Activated CD8-positive, alpha-beta T cell treated with anti-CD3 and anti-CD28 coated beads for 36 hours (primary cell): ENCODE measurements at places on chromosomes 6 and 20. TPM values are rescaled to one million over a fixed set of nuclear protein-coding genes. Genes with fewer than 3 reads are reported as not detected.

DNA sequence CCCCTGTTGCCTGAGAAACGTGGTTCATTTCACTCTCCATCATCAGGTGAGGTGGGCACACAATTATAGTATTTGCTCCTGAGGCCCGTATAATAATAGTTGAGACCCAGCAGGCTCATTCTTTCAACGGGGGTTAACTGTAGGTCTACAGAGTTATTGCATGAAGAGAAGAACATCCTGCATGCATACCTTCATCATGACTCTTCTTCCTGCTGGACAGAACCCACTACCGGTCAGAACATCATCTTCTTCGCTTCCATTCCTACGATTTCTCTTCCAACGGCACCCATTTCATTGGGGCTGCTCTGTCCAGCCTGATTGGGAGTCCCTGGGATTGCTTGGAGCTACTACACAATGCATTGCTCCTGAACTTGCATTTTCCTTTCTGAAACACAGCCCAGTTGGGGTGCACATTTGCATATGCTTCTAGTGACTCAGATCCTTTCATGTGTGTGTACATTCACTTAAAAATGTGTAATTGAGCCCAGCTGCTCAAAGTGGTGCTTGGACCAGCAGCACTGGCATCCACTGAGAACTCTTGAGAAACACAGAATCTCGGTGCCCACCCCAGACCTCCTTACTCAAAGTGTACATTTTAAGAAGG, 57.4 kb downstream of the SLC24A3 start:
- peaks cover 3% of the 10 kb centered on the region for H3K27me3 ChIP-seq
- H3K4me3 ChIP-seq: no peak overlapping the region

- H3K27me3 ChIP-seq: peaks cover 25% of the 10 kb centered on the region
- no peak overlapping the region for H3K27ac ChIP-seq
- no peak overlapping the region for H3K4me3 ChIP-seq
- peaks cover 27% of the 10 kb centered on the region for H3K4me1 ChIP-seq
These were observed 33.4 kb upstream of the IL17A start for GRCh38 chr6:52152711-52153160.

DNA sequence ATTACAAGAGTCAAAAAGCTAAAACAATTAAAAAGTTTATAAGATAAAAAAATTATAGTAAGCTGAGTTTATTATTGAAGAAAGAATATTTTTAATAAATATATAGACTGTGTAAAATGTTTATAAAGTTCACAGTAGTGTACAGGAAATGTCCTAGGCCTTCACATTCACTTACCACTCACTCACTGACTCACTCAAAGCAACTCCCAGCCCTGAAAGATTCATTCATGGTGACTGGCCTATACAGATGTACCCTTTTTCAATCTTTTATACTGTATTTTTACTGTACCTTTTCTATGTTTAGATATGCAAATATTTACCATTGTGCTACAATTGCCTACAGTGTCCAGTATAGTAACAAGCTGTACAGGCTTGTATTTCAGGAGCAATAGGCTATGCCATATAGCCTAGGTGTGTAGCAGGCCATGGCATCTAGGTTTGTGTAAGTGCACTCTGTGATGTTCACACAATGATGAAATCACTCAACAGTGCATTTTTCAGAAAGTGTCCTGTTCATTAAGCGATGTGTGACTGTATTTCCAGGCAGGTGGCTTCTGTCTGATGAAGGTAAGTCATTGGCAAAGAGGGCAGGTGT, 130.2 kb downstream of the BTBD3 start:
- peaks cover 2% of the 10 kb centered on the region for H3K4me1 ChIP-seq
- no peaks in the 10 kb centered on the region for H3K36me3 ChIP-seq
- H3K27me3 ChIP-seq: no peaks in the 10 kb centered on the region
- no peak for DNase-seq

The IYD gene
- not detected for total RNA-seq

- no peaks in the 10 kb centered on the region for H3K4me1 ChIP-seq
- H3K36me3 ChIP-seq: no peaks in the 10 kb centered on the region
These were observed 541.3 kb upstream of the MARCKS start for GRCh38 chr6:113315879-113316278.

The FIG4 gene
- 13.1 TPM for total RNA-seq

DNA sequence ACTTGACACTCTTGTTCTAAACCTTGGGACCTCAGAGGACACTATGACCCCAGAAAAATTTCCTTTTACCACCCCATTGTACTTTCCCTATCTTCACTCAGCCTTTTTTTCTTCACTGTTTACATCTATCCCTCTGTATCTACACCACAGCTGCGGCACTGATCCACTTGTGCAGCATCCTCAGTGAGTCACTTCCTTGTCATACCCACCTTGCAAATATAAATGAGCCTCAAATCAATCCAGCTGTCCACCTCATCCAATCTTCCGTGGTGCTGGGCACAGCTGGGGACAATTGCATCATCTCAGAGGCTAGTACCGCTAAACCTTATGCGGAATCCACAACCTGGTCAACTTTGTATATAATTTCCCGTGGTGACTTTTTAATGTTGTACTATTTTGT, 710.5 kb downstream of the QKI start:
- no peak for DNase-seq
- no peak overlapping the region for H3K27ac ChIP-seq
- no peaks in the 10 kb centered on the region for H3K4me1 ChIP-seq
- H3K4me3 ChIP-seq: no peak overlapping the region
- H3K36me3 ChIP-seq: no peaks in the 10 kb centered on the region
- H3K27me3 ChIP-seq: no peaks in the 10 kb centered on the region

DNA sequence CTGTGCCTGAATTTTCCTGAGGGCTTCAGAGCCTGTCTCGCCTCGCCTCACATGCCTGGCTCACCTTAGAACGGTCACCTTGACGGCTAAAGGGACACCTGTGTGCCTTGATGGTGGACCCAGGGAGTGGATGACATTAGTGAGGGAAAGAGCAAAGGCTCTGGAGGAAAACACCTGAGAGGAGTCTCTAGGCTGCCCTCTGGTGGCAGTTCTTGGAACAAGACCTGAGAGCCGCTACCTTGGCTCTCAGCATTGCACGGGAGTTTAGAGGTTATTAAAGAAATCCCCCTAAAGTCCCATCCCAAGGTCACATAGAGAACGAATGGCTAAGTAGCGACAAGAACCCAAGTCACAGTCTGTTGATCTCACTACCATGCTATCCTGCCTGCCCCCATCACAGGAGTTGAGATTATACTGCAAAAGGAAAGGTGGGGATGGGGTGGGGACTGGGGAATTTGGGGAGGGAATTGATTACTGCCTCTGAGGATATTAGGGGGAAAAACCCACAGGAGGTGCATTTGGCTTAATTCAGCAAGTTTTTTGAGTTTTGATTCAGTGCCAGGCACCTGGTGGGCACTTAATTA, 7.9 kb upstream of the CDSN start:
- H3K4me1 ChIP-seq: peaks cover 2% of the 10 kb centered on the region
- DNase-seq: peak; percentile 88
- no peaks in the 10 kb centered on the region for H3K36me3 ChIP-seq
- no peak overlapping the region for H3K4me3 ChIP-seq

GRCh38 chr6:42572523-42572922, 8.7 kb downstream of the UBR2 start:
- H3K27ac ChIP-seq: peak overlapping the region; percentile 75
- no peaks in the 10 kb centered on the region for H3K27me3 ChIP-seq
- peaks cover 30% of the 10 kb centered on the region for H3K36me3 ChIP-seq
- peak overlapping the region; percentile 4 for H3K4me3 ChIP-seq

DNA sequence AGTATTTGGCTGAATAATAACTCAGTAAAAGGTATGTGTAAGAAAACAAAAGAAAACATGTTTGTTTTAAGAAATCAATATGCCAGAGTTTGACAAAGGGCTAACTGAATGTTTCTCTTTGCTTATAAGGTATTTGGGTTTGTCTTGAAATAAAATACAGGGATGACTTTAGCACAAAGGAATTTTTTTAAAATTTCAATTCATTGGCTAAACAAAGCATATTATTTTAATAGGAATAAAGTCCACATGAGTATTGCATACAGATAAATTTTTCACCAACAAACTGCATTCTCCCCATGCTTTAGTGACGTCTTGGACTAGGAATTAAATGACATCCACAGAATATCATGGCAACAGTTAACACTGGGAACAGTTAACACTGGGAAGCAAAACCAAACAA, 480.0 kb upstream of the JAG1 start:
- no peaks in the 10 kb centered on the region for H3K27me3 ChIP-seq
- no peak overlapping the region for H3K27ac ChIP-seq
- no peak overlapping the region for H3K4me3 ChIP-seq
- DNase-seq: no peak
- H3K4me1 ChIP-seq: no peaks in the 10 kb centered on the region

- no peak overlapping the region for H3K27ac ChIP-seq
- H3K36me3 ChIP-seq: peaks cover 7% of the 10 kb centered on the region
- no peaks in the 10 kb centered on the region for H3K4me1 ChIP-seq
- no peak overlapping the region for H3K4me3 ChIP-seq
These were observed 49.2 kb downstream of the GMDS start for GRCh38 chr6:2196079-2196679.

The TLDC2 gene
- not detected for total RNA-seq

The PPT2 gene
- total RNA-seq: 14.4 TPM

DNA sequence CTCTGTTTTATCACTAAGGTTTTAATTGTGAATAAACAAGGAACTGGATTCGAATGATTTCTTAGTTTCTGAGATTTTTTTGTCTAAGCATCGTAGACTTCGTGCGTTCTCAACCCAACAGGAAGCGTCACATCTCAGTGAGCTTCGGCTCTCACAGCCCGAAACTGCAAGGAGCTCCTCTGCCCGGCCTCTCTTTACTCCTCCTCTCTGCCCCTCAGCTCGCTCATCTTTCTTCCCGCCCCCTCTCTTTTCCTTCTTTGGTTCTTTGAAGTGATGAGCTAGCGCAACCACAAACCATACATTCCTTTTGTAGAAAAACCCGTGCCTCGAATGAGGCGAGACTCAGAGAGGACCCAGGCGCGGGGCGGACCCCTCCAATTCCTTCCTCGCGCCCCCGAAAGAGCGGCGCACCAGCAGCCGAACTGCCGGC, 480 bp upstream of the NT5E start:
- peak overlapping the region; percentile 91 for H3K4me3 ChIP-seq
- no peaks in the 10 kb centered on the region for H3K27me3 ChIP-seq
- DNase-seq: peak; percentile 81
- peaks cover 13% of the 10 kb centered on the region for H3K36me3 ChIP-seq

The FAM83C gene
- not detected for total RNA-seq

- no peak for DNase-seq
- no peak overlapping the region for H3K27ac ChIP-seq
- H3K36me3 ChIP-seq: no peaks in the 10 kb centered on the region
- H3K4me1 ChIP-seq: peaks cover 2% of the 10 kb centered on the region
- no peak overlapping the region for H3K4me3 ChIP-seq
- no peaks in the 10 kb centered on the region for H3K27me3 ChIP-seq
These were observed 350.5 kb downstream of the ZFAND3 start for GRCh38 chr6:38169977-38170526.

GRCh38 chr6:129801909-129802308, 59.2 kb downstream of the TMEM244 start:
- no peak overlapping the region for H3K4me3 ChIP-seq
- no peak for DNase-seq
- H3K27me3 ChIP-seq: peaks cover 3% of the 10 kb centered on the region
- no peak overlapping the region for H3K27ac ChIP-seq
